Esophagus squamous epithelium (tissue), 5 donors: ENCODE measurements at places on chromosomes 7 and 10.

- no peak for DNase-seq
Measured at GRCh38 chr10:72062832-72063702, 25.3 kb downstream of the SPOCK2 start.

GRCh38 chr10:73876971-73877370 lies 2.6 kb upstream of the CAMK2G start:
- DNase-seq: no peak

DNA sequence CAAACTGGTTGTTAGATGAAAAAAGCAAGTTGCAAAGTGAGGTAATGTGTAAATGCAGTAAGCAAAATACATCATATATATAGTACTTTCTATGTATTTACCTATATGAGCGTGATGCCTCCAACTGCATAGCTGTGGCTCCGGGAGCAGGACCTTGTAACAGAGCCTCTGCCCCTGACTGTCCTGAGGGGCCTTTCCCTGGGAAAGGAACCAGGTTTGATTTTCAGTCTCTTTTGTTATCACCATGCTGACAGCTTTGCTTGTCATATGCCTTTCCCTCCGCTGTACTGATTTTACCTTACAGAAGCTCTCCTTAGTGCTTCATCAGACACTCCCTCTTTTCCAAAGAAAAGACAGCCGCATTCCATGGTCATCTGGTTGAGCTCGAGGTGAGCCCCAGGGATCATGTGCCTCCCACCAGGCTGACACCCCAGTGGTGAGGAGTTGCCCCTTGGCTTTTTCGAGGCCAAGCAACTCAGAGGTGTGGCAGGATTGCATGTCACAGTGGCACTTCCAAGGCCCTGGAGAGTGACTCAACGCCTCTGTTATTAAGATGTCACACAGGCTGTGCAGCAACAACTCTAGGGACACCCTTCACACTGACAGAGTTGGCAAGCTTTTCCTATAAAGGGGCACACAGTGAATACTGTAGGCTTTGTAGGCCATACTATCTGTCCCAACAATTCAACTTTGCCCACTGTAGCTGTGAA lies 78.9 kb downstream of the ALOX5 start:
- DNase-seq: no peak

- DNase-seq: no peak
Measured at GRCh38 chr7:22586786-22587140, 86.8 kb upstream of the STEAP1B start.

DNA sequence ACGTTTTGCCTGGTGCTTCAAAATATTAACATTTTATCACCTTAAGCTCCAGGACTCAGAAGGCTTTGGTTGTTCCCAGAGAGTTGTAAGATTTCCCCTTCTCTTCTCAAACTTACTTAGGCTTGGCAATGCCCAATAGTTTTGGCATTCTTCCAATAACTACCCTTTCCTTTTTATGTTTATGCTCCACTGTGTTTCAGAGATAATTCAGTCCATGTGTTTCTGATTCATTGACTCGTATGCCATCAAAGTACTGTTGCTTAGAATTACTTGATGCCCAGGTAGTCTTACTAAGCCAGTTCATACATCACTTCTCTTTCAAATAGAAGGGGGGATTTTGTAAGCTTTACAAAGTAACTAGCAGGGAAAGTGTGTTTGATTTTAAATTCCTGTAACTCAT lies 66.6 kb downstream of the AGMO start:
- DNase-seq: no peak

GRCh38 chr7:48741545-48741944 lies 182.8 kb upstream of the CDC14C start:
- no peak for DNase-seq

GRCh38 chr7:75534727-75535307 lies 42.7 kb downstream of the SPDYE5 start:
- no peak for DNase-seq

- DNase-seq: no peak
Measured at GRCh38 chr7:131945957-131946544, 389.6 kb upstream of the PODXL start.

GRCh38 chr7:133957845-133958244 lies 169.3 kb upstream of the LRGUK start:
- no peak for DNase-seq

GRCh38 chr10:29657719-29658274 lies 23.0 kb upstream of the SVIL start:
- no peak for DNase-seq

DNA sequence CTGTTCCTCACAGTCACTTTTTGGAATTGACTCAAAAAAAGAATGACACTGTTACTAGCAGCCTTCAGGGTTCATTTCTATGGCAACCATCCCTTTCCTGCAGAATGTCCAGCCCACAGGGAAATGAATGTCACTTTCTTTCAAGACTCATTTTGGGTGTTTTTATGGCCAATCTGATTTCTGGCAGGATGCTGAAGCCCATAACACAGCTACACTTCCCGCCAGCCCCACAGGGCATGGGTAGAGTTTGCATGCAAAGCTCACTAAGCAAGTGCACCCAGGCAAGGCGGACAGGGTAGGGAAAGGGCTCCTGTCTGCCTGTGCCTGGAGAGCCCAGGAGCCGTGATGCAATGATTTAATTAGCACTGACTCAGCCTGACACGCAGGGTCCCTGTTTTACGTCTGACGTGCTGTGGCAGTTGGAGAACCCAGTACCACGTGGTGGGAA lies 26.1 kb upstream of the GPAM start:
- no peak for DNase-seq

- DNase-seq: no peak
Measured at GRCh38 chr10:50501924-50502452, 121.8 kb downstream of the SGMS1 start.

GRCh38 chr7:99137411-99138180 lies 6.3 kb downstream of the SMURF1 start:
- DNase-seq: no peak

- no peak for DNase-seq
Measured at GRCh38 chr7:101747053-101747878, 70.2 kb upstream of the CUX1 start.

DNA sequence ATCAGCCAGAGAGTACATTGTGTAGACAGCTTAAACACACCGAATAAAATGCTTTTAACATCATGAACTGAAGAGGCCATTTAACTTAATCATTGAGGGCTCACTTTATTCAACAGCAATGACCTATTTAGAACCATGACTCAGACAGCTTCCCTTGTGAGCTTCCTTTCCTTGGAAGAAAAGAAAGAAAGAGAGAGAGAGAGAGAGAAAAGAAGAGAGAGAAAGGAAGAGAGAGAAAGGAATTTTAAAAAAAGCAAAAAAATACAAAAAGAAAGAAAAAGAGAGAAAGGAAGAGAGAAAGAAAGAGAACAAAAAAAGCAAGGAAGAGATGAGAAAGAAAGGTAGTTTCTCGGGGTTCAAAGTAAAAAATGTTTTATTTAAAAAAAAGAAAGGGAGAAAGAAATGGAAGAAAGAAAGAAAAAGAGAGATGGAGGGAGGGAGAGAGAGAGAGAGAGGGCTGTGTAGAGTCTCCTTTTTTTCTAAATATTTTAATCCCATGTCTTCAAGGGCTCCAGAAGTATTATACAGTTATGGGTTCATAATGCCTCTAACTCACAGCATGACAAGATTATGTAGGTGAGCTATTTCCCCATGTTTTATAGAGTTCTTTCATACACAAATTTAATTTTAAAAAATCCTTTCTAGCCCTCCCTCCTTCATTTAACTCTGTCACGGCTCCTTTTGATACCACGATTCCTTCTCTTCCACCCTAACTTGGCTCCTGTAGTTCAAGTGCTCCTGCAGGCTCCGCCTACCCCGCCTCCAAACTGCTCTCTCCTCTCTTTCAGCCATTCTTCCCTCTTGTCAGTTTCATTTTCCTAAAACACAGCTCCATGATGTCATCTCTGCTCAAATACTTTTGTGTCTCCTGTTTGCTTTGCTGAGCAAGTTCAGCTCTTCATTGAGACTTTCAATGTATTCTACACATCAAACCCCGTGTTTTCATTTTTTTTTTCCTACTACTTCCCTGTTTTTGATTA lies 85.5 kb downstream of the PRTFDC1 start:
- no peak for DNase-seq

GRCh38 chr10:11179516-11180105 lies 161.9 kb downstream of the CELF2 start:
- DNase-seq: no peak

DNA sequence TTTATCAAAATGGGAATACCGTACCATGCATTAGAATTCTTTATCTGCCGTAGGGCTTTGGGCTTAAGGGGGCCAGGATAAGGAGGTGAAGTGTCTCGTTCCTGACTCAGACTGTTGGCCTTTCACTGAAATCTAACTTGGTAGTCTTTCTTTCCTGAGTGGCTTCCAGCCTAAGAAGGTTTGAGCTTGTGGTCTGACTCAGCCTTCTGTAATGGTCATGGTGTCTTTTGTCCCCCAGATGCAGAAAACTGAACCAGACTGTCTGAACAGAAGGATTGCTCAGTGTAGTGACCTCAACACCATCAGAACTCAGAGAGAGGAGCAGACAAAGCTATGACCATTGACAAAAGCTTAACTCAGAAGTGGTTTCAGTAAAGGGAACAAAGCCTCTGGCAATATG lies 39.5 kb downstream of the WNT2 start:
- DNase-seq: no peak

DNA sequence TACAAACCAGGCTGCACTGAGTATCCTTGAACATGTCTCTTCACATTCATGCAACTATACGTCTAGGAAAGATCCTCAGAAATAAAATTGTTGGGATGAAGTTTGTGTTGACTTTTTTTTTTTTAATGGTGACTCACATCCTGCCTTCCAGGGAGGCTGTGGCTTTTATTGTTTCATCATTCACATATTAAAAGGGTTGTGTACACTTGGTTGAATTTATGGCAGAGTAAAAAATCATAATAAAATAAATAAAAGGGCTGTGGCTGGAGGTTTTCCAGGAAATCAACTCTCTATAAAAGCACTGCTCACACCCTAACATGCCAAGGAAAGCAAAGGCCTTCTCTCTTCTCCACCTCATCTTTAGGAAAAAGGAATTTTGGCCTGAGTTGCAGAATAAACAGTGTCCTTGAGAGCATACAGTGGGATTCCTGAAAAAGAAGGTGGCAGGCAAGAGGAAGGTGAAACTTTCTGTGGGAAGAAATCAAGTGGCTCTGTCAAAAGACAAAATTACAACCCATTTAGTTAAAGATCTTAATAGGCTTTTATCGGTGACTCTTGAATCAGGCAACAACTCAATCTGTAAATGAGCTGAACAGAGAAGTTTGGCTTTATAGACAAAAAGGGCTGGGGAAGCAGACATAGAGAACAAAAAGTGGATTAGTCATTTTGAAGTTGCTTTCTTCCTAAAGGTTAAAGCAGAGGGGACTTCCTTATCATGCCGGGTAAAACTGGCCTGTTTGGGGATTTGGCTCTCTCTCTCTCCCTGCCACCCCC lies 41.6 kb upstream of the FHIP2A start:
- DNase-seq: no peak

DNA sequence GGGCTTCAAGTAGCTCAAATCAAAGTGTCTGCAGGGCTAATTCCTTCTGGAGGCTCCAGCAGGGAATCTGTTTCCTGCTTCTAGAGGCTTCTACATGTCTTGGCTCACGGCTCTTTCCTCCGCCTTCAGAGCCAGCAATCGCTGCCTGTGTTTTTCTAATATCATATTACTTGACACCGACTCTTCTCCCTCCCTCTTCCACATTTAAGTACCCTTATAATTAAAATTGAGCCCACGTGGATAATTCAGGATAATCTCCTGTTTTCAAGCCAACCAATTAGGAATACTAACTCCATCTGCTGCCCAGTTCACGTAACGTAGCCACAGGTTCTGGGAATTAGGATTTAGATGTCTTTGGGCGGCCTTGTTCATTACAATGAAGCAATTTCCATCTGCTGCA lies 372.2 kb downstream of the DPP6 start:
- DNase-seq: no peak

DNA sequence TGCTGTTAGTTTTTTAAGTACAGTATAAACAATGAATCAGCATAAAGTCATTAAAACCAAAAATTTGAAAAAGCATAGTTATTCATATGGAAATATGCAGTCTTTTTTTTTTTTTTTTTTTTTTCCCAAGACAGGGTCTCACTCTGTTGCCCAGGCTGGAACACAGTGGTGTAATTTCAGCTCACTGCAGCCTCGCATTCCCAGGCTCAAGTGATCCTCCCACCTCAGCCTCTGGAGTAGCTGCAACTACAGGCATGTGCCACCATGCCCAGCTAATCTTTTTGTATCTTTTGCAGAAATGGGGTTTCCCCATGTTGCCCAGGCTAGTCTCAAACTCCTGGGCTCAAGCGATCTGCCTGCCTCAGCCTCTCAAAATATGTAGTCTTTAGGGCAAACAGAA lies 182.0 kb downstream of the SEMA3E start:
- DNase-seq: no peak

DNA sequence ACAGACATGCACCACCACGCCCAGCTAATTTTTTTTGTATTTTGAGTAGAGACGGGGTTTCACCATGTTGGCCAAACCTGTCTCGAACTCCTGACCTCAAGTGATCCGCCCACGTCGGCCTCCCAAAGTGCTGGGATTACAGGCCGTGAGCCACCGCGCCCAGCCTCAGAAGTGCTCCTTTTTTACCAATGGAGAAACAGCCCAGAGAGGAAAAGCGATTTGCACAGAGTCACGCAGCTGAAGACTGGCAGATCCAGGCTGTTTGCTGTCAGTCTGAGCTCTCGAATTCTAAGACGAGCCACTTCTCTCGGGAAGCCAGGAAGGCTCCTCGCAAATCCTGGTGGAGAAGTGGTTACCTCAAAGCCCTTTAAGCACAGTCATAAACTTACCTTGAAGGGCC lies 57.4 kb upstream of the SDK1 start:
- DNase-seq: no peak

DNA sequence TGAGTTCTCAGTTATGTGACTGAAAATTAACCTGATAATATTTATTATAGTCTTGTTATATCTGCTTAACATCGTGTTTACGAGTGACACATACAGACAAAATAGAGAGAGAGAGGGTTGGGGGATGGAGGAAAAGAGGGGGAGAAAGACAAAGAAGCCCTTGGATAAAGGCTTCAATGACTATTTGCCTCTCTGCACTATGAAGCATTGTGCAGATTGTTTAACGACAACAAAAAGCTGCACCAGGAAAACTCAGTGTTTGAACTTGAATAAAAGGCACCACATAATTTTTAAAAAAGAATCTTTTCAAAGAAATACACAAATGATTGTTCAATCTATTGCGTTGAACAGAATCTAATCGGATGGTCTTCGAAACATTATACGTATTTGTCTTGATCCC lies 27.8 kb downstream of the MAGI2 start:
- DNase-seq: no peak

DNA sequence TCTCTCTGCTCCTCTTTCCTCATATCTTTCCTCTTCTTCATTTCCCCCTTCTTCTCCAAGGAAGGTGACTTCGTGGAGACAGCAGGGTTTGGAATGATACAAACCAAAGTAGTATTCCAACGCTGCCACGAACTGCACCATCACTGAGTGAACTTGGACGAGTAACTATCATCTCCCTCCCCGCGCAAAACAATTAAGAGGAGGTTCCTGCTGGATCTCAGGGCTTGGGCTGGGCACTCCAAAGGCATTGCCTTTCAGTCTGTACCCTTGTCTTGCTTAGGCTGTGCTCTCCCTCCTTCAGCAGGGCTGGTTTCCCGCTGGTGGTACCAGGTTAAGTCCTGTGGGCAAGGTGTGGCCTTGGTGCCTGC lies 790 bp upstream of the PITX3 start:
- DNase-seq: no peak
